ENCODE measurements at places on chromosomes 6 and 20.

DNA sequence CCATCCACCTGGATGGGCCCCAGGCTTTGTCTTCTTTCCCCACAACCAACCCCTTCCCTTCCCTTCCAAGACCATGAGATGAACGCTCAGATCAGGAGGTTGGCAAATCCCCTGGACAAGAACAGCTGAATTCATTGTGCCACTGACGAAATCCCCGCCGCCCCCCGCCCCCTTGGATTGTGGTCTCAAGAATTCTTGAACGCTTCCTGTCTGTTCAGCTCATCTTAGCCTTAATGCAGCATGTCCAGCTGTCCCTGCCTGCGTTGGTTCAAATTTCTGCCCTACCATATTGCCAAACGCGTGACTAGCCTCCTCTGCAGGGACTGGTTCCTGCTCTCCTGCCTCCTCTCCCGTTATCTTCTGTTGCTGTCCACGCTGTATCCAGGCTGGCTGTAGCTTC, 133.2 kb downstream of the CDH4 start:
- no peak for DNase-seq

DNA sequence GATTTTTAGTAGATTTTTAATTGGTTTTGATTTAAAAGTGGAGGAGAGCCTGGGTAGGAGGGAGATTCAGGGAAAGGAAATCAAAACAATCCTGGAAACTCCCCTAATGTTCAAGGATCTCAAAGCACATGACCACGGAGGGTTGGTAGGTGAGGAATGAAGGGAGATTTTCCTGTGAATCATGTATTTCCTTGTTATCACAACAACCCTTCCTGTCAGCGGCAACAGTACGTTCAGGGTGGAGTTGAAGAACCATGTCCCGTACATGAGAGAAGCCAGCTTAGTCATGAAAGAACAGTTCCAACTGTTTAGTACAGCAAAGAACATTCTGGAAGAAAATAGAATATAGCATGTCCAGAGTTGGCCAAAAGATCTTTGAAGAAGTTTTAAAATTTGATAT, 79.4 kb upstream of the SCAF8 start:
- DNase-seq, result no peak

DNA sequence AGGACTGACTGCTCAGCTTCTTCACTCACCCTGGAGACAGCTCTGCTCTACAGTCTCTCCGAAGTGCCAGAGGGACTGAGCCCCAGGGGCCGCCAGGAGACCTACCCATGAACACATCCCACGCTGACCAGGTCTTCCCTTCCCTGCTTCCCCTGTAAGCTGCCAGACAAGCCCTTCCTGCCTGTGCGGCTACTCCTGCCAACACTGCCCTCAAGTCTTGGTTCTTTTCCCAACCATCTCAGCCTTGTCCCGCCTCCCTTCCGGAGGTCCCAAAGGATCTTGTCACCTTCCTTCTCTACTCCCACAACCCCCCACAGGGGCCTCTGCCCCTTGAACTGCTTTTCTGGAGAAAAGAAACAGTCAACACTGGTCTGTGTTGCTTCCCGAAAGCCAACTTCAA, 15.0 kb downstream of the CPNE5 start:
- DNase-seq, result no peak

GRCh38 chr20:5807431-5807830, 57.2 kb downstream of the SHLD1 start:
- no peak for DNase-seq

- DNase-seq, result no peak
These were observed 72.4 kb downstream of the SHLD1 start for GRCh38 chr20:5822569-5822968.
